Activated CD4-positive, alpha-beta T cell treated with anti-CD3 and anti-CD28 coated beads, Interleukin-10, Interleukin-2, amounts not matched to agents 100 ng/mL and 50 ng/mL, durations not matched to agents 16 hours and 8 hours (primary cell): ENCODE measurements at places on chromosomes 1 and 21.

GRCh38 chr1:209770636-209771415 lies 13.5 kb downstream of the C1orf74 start:
- no peak for DNase-seq

GRCh38 chr1:43463479-43463878 lies 9.7 kb upstream of the HYI start:
- no peak for DNase-seq

GRCh38 chr1:33666616-33667015 lies 194.2 kb downstream of the ZSCAN20 start:
- DNase-seq, result no peak

- no peak for DNase-seq
Measured at GRCh38 chr1:30901798-30902581, 6.6 kb downstream of the SDC3 start.

- peak; percentile 78 for DNase-seq
Measured at GRCh38 chr1:84995484-84996334, 1.2 kb downstream of the MCOLN2 start.

GRCh38 chr21:21200103-21200938 lies 202.1 kb downstream of the NCAM2 start:
- DNase-seq, result peak; percentile 61

- DNase-seq, result no peak
Measured at GRCh38 chr21:15653710-15654109, 76.1 kb upstream of the USP25 start.

DNA sequence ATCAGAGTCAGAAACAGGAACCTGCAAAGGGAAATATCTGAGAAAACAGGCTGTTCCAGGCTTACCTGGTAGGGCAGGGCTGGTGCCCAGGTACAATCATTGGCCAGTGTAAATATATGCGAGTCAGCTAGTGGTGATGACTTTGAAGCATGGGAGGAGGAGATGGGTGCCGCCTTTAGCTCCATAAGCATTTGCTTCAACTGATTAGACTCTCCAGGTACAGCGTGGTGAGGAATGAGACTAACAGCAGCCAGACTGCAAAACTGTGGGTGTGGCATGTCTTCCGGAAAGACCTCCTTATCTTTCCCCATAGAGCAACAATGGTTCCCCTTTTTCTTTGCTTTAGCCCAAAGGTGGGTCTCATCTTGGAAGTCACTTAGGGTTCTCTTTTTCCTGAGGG lies 137.2 kb downstream of the LRIG2 start:
- no peak for DNase-seq

- DNase-seq, result no peak
Measured at GRCh38 chr1:220655961-220656740, 34.0 kb upstream of the C1orf115 start.

- no peak for DNase-seq
Measured at GRCh38 chr1:109816175-109816811, 52.6 kb upstream of the EPS8L3 start.

- no peak for DNase-seq
Measured at GRCh38 chr21:16145479-16145878, 415.7 kb downstream of the USP25 start.

DNA sequence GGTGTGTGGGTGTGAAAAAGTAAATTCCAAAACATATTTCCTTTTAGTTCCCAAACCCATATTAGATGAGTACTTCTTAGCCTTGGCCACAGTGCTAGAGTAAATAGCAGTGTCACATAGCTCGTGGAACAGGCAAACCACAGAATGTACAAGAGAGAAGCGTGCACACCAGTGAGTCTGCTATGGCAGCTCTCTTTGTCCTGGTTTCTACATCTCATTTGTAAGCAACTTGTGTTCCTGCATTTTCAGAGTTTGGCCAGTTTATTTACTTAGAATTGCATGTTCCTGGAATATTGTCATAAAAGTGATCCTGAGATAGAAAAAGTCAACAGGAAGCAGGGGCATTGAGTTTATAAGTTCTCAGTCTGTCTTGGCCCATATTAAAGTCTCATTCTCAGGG lies 142.1 kb downstream of the DHRS3 start:
- peak; percentile 28 for DNase-seq

DNA sequence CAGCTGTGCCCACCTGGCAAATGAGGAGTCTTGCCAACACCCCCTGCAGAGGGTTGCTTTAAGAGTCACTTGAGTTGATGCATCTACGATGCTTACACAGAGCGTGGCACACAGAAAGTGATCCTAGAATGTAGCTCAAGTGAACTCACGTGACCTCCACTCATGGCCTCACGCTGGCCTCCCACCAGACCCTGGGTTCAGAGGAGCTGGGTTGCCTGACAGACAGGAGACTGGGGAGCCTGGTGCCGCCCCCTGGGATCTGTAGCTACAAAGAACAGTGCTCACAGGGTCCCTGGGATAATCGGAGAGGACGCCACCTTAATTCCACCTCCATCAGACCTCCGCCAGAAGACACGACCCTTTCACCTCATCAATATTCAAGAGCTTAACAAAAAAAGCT lies 81.4 kb upstream of the CASZ1 start:
- DNase-seq, result no peak

DNA sequence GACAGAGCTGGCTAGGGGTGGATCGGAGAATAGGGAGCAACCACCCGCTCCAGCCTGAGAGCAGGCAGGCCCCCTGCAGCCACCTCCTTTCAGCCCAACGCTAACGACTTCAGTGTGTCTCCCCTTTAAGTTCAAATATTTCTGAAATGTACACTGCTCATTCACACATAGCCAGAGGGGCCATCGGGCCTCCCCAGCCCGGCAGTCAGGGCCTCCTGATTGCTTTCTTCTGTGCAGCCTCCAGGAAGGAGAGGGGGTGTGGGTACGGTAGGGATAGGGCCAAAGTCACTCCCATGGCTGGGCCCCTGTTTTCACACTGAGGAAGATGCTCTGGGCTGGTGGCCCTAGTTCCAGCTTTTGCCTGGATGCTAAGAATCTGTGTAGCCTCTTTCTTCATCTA lies 64.8 kb downstream of the EPHB2 start:
- no peak for DNase-seq

DNA sequence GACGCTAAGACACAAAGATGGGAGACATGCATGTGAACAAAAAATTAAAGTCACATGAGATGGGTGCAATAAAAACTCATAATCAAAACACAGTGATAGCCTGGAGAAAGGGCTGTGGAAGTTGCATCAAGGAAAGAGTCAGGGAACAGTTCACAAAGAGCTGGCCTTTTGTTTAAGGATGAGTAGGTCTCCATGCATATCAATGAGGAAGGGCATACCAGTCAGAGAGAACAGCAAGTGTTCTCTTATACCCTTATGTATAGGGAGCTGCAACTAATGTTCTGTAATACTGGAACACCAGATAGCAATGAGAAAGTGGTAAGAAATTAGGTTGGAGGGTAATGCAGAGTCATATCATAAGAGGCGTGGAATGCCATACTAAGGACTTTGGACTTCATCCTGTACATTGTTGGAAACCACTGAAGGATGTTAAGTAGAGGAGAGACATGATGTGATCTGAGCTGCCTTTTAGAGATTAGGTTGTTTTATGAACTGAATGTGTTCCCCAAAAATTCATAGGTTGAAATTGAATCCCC lies 46.7 kb upstream of the SAMD13 start:
- no peak for DNase-seq

DNA sequence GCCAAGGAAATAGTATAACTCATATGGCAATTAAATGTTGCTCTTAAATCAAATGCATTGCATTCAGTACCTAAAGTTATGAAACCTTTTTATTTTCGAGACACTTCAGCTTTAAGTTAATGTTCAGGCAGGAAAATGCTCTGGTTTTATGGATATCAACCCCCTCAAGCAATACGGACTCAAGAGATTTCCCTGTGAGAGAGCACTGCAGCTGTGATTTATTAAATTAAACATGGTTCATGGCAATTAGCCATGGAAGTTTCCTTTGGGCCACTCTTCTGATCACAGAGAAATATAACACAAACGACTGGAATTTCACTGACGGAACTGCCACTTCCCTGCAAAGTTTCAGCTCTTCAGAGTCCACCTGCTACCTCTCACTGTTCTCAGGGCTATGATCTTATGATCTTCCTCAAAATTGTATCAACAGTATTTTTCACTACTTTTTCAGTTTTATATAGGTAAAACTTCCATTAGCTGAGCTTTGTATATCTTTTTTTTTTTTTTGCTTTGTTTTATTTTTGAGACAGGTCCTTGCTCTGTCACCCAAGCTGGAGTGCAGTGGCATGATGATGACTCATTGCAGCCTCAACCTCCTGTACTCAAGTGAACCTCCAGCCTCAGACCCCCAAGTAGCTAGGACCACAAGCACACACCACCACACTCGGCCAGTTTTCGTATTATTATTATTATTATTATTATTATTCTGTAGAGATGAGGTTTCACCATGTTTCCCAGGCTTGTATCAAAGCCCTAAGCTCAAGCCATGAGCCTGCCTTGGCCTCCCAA lies 923.1 kb upstream of the TMPRSS15 start:
- DNase-seq, result no peak

GRCh38 chr1:87202922-87203655 lies 125.6 kb upstream of the LMO4 start:
- no peak for DNase-seq

DNA sequence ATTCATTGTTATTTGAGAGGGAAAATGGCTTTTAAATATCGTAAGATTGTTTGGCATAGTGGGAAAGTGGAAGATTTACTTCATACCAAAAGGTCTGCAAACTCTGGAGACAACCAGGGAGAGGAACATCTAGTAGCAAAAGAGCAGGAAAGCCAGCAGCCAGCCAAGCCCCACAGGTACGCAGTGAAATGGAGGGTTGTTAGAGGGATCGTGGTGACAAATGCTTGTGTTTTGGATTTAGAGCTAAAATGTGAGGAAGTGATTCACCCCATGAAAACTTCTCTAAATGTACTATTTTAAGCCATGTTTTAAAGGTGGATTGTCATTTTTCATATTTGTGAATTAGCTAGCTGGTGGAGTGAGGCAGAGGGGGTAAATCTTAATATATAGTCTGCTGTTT lies 69.3 kb downstream of the RPS6KC1 start:
- DNase-seq, result no peak

DNA sequence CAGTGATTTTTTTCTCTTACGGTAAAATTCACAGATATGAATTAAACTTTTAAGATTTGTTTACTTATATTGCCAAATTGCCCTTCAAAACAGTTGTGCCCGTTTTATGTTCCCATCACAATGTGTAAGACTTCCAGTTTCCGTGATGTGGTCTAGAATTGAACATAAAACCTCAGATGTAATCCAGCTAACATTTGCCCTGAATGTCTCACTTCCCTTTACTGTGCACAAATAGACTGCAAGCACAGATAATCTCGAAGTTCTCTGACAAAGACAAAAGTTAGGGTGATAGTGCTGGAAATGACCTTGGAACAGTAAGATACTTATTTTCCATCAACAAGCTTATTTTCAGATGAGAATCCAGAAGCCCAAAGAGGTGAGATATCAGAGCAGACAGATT lies 177.5 kb downstream of the ZZZ3 start:
- no peak for DNase-seq

GRCh38 chr1:227899141-227899819 lies 48.5 kb downstream of the WNT9A start:
- DNase-seq, result no peak

- peak; percentile 90 for DNase-seq
Measured at GRCh38 chr1:169491845-169492281, 6.1 kb upstream of the SLC19A2 start.

GRCh38 chr1:58577654-58578030 lies 590 bp upstream of the TACSTD2 start:
- DNase-seq, result no peak

DNA sequence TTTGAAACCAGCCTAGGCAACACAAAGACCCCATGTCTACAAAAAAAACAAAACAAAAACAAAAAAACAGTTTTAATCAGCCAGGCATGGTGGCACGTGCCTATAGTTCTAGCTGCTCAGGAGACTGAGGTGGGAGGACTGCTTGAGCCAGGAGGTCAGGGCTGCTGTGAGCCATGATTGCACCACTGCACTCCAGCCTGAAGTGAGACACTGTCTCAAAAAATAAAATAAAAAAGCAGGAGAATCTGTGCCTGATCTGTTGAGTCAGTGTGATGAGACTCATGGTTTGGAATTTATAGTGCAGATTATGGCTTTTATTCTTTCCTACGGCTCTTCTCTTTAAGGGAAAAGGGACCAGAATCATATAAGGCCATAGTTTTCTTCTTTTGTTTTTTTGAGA lies 16.5 kb downstream of the TRIT1 start:
- no peak for DNase-seq

DNA sequence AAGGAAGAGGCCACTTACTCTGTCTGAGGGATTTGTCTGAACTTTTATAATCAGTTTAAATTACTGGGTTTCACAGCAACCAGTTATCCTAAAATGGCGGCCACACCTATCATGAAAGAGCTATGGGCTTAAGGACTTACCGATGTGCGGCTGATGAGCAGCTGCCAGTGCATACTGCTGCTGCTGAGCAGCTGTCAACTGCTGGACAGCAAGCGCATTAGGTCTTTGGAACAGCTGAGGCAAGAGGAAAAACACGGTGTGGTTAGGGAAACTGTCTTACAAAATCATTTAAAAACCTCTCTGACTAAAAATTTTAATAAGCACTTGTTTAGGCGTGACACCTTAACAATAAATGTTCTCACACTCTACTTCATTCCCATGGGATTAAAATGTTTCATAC lies 72.6 kb upstream of the SDC3 start:
- no peak for DNase-seq

GRCh38 chr1:165857046-165857801 lies 29.8 kb downstream of the UCK2 start:
- no peak for DNase-seq

GRCh38 chr21:35275776-35276175 lies 226.7 kb upstream of the RUNX1 start:
- no peak for DNase-seq

DNA sequence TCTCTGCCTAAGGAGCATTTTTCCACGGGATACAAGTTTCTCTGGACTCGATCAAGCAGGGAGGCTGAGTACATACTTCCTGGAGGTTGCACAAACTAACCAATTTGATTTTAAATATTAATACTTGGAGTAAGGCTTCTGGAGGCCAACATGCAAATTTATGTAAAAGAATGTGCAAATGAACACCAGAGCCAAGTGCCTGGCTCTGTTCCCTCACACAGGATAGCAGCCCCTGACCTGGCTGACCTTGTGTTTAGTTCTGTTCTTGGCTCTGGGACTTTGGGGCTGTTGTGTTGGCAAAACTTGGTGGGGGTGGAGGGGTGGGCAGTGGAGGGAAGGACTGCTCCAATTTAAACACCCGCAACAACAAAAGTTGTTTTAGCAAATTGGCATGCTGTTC lies 34.2 kb downstream of the CNIH3 start:
- DNase-seq, result no peak

DNA sequence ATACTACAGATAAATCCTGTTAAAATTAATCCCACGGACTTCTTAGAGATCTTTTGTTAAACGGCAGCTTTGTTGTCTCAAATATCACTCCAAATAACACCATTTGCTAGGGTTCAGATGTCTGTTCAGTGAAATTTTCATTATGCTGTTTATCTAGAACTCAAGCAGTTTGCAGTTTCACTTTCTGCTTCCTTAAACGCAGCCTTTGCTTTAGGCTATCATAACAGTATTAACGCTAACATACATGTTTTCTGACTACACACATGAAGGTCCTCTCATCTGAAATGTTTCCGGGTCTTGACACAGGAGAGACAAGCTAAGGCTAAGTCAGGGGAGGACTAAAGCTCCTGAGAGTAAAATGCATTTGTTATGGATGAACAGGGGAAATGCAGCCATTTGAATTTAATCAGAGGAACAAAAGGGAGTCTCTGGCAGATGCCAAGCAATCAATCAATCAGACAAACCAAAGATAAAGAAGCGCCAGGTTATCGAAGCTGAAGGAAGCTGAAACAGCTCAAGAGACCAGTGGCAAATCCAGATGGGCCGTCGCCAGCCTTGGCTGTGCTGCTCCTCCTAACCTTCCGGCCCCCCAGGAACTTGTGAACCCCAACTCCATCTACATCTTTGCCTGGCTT lies 16.9 kb downstream of the CCSAP start:
- peak; percentile 19 for DNase-seq

- no peak for DNase-seq
Measured at GRCh38 chr1:12135612-12136011, 31.2 kb upstream of the TNFRSF1B start.
